NCI-H1436 treated with DMSO at 0.1 percent for 48 hours (cell line): ENCODE measurements at places on chromosomes 3 and 15.

DNA sequence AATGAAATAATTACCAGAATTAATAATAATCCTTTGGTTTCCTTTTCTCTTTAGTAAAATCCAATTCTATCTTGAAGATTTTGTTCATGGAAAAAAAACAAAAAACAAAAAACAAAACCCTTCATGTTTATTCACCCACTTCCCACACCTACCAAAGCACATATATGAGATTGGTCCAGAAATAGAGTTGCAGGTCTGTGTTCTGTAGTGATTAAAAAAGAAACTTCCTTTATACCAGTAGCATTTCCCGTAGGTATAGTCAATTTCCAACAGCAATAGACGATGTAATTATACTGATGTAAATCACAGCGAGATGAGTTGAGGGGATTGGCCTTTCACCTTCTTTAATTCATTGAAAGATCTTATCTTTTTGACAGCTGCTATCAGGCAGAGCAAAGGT lies 194.6 kb downstream of the SOX2 start:
- no peak for DNase-seq

GRCh38 chr15:42891569-42891968 lies 29.0 kb downstream of the TTBK2 start:
- DNase-seq, result no peak

DNA sequence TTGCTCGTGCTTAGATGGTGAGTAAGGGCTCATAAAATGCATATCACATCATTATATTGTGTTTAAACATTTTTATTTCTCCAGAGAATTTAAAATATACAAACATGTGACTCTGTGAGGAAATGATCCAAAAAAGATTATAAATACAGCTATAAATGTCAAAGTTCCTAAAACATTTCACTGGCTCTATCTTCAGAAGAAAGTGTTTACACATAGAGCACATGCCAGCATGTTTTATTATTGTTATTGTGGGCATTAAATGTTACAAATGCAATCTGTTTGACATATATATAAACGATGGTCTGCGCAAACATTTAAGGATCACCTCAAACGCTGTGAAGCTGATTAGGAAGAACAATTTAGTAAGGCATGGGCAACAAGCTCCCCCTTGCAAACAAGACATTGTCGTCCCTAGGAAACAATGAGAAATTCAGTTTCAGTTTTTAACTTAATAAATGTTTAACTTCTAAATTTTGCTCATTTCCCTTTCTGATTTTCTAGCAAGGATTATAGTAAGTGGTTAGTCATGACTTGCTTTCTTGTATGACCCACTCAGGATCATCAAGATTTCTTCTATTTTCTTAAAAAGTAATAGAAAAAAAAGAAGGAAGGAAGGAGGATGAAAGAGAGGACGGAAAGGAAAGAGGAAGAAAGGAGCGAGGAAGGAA lies 207.5 kb downstream of the SATB1 start:
- no peak for DNase-seq

GRCh38 chr3:9951598-9951961 lies 628 bp downstream of the PRRT3 start:
- no peak for DNase-seq

DNA sequence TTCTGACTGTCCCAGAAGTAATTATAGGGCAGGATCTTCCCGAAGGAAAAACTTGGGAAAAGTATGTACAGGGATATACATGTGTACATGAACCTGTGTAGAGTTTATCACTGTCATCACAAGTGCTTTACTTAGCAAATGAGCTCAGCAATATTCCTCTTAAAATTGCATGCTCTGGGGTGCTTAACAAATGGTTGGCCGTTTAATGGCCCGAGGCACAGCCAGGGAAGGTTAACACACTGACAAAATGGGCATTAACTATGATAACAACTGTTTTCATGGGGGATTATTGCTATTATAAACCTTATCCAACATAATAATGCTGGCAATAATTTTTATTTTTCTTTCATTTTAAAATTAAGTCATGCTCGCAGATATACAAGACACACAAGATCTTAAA lies 459.3 kb downstream of the TUSC7 start:
- DNase-seq, result no peak

- no peak for DNase-seq
Observed at GRCh38 chr3:109442531-109442930, 105.2 kb upstream of the DPPA4 start.

- DNase-seq, result no peak
Observed at GRCh38 chr15:49060710-49061495, 14.7 kb upstream of the SECISBP2L start.

GRCh38 chr3:126342991-126343648 lies 14.1 kb downstream of the KLF15 start:
- no peak for DNase-seq

GRCh38 chr15:77531191-77532000 lies 101.3 kb downstream of the LINGO1 start:
- no peak for DNase-seq

GRCh38 chr3:169071003-169071402 lies 592.5 kb downstream of the MECOM start:
- DNase-seq, result no peak

DNA sequence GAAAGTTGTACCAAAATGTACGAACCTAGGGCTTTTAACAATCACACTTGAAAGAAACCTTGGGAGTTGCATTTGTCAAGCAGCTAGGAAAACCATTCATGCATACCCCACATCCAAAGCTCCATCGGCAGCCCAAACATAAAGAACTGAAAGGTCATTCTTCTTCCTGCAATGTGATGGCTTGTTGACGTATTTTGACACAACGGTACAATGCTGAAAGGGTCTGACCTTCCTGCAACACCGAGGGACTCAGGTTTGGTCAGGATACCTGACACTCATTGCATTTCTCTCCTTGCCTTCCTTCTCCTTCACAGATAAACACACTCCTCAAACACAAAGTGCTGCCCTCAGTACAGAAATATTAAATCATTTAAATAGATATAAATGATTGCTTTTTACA lies 145.5 kb downstream of the CDIN1 start:
- no peak for DNase-seq

- DNase-seq, result no peak
Observed at GRCh38 chr3:148727231-148727630, 29.5 kb downstream of the AGTR1 start.

DNA sequence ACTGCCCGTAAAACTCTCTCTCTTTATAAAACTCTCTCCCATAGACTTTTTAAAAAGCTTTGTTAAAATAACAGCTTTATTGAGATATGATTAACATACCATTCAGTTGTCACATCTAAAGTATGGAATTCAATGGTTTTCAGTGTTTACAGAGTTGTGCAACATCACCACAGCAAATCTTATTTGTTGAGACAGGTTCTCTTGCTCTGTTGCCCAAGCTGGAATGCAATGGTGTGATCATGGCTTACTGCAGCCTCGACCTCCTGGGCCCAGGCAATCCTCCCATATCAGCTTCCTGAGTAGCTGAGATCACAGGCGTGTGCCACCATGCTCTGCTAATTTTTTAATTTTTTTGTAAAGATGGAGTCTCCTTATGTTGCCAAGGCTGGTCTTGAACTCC lies 35.9 kb upstream of the TRAK1 start:
- no peak for DNase-seq

DNA sequence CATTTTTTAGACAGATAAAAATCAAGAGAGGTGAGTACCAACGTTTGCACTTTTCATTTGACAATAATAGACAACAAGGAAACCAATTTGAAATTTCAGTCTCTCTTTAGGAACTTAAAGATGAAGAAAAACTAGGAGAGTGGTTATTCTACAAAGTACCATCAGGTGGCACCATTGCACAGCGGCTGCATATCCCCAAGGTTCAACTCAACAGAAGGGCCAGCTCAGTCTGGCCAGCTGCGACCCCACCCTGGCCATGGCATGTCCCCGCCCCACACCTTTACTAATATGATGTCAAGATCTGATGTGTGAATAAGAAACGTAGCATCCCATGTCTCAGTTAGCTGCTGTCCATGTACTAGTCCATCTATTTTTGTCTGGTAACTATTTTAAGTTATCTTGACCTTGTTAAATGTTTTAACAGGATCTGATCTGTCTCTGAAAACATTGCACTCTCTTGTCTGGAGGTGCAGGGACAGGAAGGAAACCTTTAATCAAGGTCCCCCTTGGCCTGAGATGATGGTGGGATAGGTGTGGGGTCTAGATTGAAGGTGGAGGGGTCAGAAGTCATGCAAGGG lies 35.5 kb upstream of the CGNL1 start:
- DNase-seq, result no peak

- DNase-seq, result no peak
Observed at GRCh38 chr15:48644827-48645557, 517 bp downstream of the FBN1 start.

DNA sequence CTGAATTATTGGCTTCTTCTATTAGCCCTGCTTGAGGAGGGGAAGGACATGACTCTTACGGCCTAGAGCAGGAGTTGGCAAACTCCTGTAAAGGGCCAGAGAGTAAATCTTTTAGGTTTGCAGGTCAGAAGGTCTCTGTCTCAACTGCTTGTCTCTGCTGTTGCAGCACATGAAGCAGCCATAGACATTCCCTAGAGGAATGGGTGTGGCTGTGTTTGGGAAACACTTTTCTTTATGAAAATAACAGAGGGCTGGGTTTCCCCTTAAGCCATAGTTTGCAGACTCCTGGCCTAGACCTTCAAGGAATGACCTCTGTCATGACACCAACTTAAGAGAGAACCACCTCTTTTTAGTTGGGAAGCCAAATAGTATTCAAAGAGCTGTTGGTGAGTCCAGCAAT lies 10.3 kb downstream of the TRAK1 start:
- no peak for DNase-seq

GRCh38 chr3:105691633-105692032 lies 177.2 kb downstream of the CBLB start:
- no peak for DNase-seq

DNA sequence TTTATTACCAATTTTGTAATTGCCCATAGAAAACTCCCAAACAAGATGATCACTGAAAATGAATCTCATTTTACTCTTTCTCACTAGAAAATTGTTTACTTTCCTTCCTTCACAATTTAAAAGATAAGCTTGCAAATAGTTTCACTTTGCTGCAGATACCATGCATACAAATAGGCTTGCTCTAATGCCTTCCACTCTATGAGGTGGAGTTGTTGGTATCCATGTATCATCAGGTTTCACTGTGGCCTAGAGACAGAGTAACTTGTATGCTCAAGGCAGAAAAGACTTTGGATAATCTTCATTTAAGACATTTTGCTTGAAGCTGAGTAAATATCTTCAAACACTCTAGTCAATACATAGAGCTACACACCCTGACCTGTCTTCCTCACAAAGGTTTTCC lies 60.8 kb downstream of the RYK start:
- no peak for DNase-seq

GRCh38 chr3:29591579-29591978 lies 310.7 kb downstream of the RBMS3 start:
- DNase-seq, result no peak

- DNase-seq, result no peak
Observed at GRCh38 chr3:168730073-168730472, 634.3 kb upstream of the GOLIM4 start.

DNA sequence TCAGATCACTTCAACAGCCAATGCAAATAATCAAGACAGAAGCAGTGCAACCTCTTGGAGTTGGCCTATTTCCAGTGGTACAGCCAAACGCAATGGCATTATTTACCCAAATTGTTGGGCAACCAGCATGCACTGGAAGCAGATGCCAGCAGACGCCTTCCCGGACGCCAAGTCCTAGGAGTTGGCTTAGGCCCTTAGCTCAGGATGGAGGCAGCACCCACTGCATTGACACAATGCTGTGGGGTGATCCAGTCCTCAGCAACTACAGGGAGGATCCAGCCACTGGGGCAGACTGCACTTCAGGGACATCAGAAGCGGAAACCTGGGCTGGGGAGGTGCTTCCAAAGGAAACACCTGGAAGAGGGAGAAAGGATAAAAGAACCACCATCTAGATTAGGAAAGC lies 290.4 kb downstream of the FAM43A start:
- DNase-seq, result no peak

DNA sequence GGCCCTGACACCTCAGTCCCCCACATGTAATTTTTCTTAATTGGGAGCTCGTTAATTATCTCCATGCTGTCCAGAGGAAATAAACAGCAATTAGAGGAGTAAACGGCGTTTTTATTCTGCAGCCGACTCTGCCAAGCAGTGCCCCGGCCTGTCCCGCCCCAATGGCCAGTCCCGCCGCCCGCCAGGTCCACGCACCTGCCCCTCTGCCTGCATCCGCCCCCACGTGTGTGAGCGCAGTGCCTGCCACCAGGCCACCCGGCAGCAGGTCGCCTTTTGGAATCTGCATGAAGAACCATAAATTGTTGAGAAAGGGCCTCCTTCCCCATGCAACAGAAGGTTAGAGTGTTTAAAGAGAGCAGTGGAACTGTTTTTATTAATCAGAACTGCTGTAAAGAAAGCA lies 87.5 kb upstream of the LINGO1 start:
- no peak for DNase-seq

DNA sequence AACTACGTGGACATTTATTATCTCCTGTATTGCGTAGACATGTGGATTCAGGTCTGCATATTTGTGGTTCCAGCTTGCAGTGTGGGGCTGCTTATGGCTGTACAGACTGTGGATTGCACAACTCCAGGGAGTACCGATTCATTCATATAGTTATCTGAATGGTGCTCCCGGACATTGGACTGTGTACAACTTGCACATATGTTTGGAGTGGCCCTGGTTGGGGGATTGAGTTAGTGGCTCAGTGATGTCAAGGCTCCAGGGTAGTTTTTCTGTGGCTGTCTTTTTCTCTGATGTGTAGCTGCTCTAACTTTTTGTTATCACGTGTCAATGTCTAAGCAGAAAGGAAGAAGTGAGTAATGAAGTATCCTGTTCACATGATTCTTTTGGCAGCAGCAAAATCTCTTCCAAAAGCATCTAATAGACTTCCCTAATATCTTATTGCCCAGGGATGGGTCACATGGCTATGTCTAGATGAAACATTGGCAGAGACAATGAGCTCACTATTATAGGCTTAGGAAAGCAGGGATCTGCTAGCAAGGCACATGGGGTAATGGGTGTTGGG lies 15.8 kb downstream of the ST3GAL6 start:
- no peak for DNase-seq

DNA sequence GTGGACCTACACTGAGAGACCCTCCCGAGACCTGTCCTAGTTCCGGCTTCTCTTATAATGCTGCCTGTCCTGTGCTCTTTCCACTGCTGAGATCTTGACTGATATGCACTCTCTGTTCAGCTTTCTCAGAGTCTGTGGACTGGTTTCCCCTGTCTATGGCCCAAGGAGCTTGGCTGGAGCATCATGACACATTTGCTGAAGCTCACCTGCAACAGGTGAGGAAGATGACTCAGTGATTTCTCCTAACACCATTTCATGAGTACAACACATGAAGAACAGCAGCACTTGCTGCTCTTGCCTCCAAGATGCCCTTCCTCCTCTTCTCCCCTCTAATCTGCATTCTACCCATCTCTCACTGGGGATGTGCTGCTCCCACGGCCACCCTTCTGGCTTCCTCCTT lies 92.1 kb downstream of the DUT start:
- DNase-seq, result no peak

- DNase-seq, result no peak
Observed at GRCh38 chr3:122635789-122636188, 44.9 kb upstream of the PARP14 start.

GRCh38 chr3:20683910-20684309 lies 497.9 kb upstream of the SGO1 start:
- no peak for DNase-seq
